ENCODE measurements at places on chromosomes 3 and 15.

DNA sequence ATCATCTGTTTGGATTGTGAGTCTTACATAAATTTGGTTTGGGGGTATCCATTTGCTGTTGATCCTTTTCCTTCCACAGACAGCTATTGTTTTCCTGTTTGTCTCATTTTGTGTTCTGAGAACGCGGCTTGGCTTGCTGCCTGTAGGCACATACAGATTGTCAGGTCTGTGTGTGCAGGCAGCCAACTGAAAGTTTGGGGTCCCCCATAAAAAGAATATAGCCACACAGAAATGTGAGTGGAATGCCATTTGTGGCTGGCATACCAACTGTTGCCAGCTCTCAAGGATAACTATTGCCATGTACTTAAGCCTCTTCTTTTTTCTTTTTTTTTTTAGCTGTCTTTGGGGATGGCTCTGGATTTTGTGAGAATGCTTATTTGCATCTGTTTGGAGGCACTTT is 1308.0 kb downstream of the ROBO1 start:
- DNase-seq, result no peak

DNA sequence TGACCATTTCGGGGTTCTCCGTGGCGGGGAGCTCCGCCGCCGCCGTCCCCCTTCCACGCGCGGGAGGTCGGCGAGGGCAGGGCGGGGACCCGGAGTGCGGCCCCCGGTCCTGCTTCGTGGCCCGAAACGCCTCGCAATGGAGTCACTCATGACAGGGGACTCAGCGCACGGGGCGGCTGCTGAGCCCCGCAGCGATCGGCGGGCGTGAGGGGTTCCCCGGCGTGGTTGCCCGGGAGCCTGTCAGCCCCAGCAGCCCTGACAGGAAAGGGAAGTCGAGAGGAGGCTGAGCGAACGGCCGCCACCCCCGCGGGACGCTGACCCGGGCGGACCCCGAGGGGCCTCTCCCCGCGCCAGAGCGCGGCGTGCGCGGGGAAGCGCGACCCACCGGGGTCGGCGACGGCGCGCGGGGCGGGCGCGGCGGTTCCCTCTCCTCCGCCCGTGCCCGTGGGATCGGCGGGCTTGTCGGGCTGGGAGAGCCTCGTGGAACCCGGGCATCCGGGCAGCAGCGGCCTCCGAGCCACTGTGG is 564 bp upstream of the PIGZ start:
- DNase-seq, result peak; percentile 90

GRCh38 chr3:119184796-119185570 is 11.6 kb downstream of the UPK1B start:
- no peak for DNase-seq

GRCh38 chr3:46027021-46027705 is at the start of gene XCR1:
TSS of gene XCR1 (minus strand) at chr3:46027483. CDS start at chr3:46021947, 5,536 bp downstream.
- no peak for DNase-seq

GRCh38 chr3:27713078-27713423 is 9.1 kb downstream of the EOMES start:
- no peak for DNase-seq

DNA sequence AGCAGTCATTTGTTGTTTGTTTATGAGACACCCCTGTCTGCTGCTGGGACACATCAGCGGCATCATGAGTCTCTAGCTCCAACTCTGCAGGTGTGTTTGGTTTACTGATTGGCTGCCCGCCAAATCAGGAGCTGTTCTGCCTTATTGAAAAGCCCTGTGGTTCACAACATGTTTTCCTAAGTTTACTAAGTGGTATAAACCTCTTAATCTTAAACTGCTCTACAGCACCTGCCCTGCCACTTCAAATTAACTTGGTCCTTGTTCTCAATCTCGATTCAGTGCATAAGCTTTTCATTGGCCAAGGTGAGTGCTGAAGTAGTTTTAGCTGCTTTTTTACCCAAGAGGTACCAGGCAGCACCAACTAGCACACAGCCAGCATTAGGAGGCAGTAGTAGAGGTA is 77.8 kb upstream of the WDR72 start:
- DNase-seq, result no peak

DNA sequence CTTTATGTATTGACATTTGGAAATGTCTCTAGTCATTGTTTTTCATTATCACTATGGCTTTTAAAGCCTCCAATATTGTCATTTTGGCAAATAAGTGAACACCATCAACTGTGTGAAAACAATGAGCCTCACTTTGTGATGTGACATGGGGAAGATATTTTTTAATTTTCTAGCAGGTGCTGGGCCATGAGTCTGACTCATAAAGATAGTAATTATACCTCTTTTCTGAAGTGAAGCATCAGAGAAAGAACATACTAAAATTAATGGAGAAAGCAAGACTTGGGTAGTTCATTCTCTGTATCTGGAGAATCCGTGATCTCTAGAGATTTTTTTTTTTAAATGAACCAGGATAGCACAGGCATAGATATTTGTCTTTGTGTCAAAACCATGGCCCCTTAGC is 100.8 kb downstream of the CCNL1 start:
- no peak for DNase-seq

DNA sequence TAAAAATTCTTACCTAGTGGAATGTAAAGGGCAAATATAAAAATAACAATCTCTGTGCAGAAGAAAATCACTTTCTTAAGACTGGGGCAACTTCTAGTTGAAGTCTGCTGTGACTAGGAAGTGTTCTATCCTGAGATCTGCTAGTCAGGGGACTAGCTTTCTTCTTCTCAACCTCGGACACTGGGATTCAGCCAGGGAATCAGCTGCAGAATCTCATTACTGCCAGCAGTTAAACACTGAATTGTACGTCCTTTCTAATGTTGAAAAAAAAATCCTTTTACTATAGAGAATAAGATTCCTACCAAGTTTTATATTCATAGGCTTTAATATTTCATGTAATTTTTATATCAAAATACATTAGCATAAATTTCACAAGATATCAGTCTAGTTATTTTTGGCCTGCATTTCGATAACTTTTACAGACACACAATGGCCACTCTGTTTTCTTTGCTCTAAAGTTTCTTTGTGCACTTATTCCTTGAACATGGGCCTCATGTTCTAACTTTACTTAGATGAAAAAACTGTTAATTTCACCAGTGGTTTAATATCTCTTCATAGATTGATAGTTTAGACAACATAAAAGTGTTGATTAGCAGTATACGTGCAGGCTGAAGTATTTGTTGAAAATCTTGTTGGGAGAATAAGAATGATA is 2.6 kb upstream of the NEO1 start:
- no peak for DNase-seq

DNA sequence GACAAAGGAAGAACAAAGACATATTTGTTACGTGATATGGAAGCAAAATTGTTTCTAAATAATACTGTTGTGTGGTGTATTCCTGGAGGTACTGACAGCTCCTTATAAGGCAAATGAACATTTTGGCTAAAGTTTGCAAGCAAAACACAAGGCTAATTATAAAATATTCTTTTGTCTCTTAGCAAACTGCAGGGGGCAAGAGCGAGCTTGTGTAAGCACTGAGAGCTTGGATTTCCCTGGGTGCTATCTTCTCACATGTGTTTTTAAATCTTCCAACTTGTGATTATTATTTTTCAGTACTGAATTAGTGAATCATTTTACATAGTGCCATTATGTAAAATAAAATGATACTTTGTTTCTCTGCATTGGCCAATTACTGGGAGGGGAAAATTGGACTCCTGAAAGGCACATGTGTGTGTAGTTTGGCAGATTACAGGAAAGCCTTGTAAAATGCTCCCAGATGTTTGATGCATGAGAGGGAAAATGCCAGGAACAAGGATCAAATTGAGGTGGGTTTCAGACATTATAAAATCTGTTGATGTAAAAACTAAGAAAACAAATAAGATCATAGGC is 611.5 kb downstream of the AGBL1 start:
- no peak for DNase-seq

GRCh38 chr15:82936966-82937711 is 15.4 kb downstream of the HOMER2 start:
- no peak for DNase-seq

DNA sequence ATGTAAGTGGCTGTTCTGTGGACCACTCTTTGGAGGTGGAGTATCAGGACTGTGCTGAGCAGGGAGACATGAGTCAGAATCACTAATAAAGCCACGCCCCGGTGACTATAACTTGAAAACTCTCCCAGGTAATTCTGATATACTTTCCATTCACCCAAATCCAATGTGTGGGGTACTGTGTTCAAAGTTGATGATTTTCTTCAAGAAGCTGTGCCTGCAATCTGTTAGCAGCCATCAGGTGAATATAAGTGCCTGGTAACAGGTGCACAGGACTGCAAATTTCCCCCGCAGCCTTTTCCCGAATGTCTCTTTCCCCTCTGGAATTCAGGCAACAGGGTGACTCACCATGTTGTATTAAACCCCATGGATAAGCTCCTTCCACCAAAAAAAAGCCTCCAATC is 17.0 kb downstream of the MAGI1 start:
- no peak for DNase-seq

GRCh38 chr3:197260491-197261163 is 37.8 kb downstream of the DLG1 start:
- no peak for DNase-seq

DNA sequence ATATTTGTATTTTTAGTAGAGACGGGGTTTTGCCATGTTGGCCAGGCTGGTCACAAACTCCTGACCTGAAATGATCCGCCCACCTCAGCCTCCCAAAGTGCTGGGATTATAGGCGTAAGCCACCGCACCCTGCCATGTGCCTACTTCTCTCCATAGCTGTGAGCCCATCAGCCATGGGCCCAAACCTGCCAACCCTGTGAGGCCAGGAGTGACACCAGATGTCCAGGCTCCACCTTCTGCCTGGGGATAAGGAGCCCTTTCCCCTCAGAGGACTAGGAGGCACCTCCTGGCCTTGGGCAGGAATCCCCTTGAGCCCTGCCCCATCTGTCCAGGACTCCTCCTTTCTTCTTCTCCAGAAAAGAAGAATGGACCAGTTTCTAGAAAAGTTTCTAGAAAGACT is 14.2 kb upstream of the RFT1 start:
- no peak for DNase-seq

DNA sequence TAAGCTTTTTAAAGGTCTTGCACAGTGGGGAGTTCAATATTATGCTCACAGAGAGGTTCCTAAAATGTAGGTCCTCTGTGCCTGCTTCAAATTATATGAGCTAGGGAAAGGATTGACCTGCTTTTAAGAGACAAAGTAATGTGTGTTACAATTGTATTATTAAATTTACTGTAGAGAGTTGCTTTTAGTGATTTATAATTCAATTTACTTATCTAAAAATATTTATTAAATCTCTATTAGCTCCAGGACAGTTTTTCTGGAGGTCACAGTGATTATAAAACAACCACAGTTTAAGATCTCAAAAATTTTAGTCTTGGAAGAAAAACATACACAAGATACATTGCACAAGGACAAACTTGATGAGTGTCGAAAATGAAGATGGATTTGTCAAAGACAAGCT is 665.7 kb upstream of the ARPP21 start:
- no peak for DNase-seq

GRCh38 chr15:85620690-85621049 is 174.1 kb downstream of the KLHL25 start:
- no peak for DNase-seq

GRCh38 chr3:98039322-98040024 is 4.4 kb upstream of the GABRR3 start:
- DNase-seq, result peak; percentile 29

GRCh38 chr3:933326-933725 is 159.5 kb upstream of the CNTN6 start:
- no peak for DNase-seq

DNA sequence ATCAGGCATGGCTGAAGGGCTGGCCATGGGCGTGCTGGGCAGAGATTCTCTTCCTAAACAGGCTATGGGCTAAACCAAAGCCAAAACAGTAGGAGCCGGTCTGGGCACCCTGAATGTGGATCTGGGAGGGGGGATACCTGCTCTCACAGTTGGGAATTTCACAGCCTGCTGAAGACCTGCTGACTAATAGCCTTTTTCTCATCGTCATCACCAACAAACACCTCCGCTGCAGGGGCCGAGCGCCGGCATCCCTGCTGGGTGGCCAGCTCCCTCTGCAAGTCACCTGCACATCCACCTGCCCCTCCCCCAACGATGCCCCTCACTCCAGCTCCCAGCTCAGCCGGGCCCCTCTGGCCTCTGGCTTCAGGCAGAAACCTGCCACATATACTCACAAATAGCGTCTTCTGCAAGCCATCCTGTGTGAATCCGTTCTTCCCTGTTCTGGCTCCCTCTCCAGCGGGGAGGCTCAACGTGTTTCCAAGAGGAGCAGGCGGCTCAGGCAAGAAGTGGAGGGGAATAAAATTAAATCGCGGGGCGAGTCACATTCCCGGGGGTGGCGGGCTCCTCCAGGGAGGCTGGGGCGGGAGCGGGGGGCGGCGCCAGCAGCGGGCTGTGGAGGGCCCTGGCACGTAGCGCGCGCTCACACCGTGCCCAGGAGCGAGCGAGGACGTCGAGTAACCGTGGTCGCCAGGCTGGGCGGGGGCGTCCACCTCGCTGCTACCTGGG is 466 bp downstream of the IQSEC1 start:
- DNase-seq, result no peak

DNA sequence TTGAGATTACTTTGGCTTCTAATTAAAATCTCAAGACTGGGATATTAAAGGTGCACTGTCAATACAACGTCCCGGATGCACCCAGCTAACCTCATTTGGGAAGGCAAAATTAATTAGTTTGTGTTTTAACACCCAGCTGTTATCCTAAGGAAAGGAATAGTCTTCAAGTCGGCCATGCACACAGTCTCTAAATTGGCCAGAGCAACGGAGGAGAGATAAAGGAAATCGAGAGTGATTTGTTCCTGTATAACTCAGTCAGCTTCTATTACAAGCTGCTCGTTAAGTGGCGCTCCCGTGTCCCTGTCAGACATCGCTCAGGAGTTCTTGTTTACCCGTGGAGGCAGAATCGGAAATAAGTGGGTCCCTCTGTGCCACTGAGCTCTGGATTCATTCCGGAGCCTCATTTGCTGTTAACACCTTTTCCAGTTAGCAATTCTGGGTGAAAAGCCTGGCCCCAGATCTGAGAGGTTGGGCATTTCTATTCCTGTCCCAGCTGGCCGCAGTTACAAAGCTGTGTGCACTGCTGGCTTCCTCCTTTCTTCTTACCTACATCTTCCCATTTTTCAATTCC is 63.9 kb downstream of the ST8SIA2 start:
- no peak for DNase-seq

GRCh38 chr15:90059208-90059985 is 42.9 kb downstream of the IDH2 start:
- peak; percentile 92 for DNase-seq

DNA sequence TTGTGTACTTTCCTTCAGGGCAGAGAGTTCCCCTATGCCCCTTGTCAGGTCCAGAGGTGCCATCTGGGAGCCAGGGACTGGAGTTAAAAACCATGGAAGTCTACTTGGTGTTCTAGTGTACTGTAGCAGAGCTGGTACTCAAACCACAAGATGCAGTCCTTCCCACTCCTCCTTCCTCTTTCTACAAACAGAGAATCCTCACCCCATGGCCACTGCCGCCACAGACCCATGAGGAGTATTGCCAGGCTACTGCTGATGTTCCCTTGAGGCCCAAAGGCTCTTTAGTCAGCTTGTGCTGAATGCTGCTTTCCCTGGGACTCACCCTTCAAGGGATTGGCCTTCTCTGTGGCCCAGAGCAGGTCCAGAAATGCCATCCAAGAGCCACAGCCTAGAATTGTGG is 229.2 kb upstream of the ZPLD1 start:
- peak; percentile 35 for DNase-seq

- no peak for DNase-seq
Observed at GRCh38 chr15:45399381-45400212, 21.3 kb upstream of the GATM start.
